GM12865 (cell line): ENCODE measurements at places on chromosomes 2 and 18.

DNA sequence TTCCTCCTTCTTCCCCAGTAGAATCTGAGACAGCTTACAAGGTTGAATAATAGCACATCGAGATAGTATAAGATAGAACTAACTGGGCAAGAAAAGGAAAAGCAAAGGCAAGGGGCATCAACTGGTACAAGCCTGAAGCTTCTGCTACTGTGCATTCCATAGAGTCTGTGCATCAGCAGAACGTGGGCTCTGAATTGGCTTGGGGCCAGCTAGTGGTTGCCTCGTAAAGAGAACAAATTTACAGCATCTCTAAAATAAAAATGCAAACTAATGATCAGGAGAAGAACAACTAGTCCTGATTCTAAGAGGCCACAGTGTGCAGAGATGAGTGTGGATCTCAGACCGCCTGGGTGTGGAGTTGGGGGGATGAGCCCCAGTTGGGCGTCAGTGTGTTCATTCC lies 36.6 kb downstream of the UPP2 start:
- no peak for DNase-seq

DNA sequence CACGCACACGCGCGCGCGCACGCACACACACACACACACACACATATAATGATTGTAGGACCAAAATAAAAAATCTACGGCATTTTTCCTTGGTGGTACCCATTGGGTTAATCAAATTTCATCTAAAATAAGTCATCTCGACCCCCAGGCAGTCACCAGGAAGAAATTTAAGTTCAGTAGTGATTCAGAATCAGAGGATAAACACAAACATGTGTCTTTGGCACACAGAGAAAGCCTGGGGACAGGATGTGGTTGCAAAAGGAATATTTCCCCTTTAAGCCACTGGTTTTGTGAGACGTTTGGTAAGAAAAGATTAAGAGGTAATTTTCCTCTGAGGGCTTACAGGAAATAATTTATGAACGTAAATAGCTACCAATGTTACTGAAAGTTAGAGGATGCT lies 171.6 kb upstream of the PIEZO2 start:
- peak; percentile 34 for DNase-seq

DNA sequence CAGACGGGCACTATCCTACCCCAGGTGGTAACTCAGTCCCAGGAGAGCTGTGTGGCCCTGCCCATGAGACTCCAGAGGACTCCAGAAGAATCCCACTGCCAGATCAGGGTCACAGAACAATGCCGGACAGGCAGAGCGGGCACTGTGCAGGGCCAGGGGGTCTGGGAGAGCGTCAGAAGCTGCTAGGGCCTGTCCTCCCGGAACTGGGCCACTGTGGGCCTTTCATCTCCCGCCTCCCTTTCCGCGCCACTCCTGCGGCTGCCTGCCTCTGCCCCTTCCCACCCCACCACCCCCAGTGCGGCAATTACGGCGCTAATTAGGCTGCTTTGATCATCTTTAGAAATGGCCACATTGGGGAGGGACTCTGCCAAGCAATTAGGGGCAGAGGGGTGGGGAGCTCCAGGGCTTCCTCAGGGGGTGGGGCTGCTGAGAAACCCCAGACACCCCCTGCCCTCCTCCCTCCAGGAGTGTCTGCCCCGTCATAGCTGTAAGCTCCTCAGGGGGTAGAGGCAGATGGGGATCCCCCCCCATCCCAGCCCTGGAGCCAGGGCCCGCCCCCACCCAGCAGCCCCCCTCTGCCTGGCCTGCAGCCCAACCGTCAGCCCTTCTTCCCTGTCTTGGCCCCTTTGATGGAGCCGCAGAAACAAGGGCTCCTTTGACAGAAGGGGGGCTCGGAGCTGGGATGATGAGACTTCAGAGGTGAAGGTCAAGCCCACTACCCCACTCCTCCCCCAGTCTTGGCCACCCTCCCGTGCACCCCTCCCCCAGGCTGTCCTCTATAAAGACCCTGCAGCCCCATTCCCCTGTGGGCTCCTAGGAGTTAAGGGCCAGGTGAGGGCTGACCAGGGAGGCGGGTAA lies at the start of gene PRSS56:
Gene PRSS56 (plus strand): TSS at position 808 of the 858 bp plus-strand sequence. CDS start 211 bp downstream, outside the sequence.
- DNase-seq = no peak

- DNase-seq = no peak
Observed at GRCh38 chr18:46070815-46071652, 1.0 kb downstream of the PSTPIP2 start.

DNA sequence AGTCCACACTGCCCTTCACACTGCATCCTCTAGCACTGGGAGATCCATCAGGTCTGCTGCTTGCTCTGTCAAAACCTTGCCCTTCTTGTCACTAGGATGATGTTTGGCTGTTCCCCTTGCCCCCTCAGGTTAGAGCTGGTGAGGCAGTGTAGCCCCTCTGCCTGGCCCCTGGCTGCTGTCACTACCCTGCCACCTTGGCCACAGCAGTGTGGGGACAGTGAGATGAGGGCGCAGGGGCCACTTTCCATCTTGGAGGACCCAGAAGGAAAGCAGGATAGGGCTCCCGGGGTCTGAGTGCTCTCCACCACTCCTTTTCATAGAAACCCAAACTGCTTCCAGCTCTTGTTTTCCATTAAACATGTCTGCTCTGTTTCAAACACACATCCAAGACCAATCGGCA lies 19.9 kb downstream of the THSD7B start:
- DNase-seq = no peak

DNA sequence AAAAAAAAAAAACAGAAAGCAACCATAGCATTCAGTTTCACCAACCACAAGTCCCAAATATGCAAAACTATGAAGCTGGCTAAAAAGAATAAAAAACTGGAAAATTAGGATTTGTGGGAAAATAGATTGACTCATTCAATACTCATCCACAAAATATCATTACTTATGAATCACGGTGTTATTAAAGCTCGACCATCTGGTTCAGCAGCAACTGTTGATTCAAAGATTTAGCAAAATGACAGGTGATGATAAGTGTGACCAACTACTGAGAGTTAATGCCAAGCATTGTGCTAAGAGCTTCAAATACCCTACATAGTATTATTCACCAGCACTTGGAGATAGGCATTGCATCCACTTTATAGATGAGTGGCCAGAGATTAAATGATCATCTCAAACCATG lies 26.2 kb upstream of the XDH start:
- no peak for DNase-seq

- no peak for DNase-seq
Observed at GRCh38 chr2:223613017-223613950, 11.1 kb upstream of the SCG2 start.

GRCh38 chr2:233114421-233114861 lies 54.3 kb downstream of the INPP5D start:
- no peak for DNase-seq

DNA sequence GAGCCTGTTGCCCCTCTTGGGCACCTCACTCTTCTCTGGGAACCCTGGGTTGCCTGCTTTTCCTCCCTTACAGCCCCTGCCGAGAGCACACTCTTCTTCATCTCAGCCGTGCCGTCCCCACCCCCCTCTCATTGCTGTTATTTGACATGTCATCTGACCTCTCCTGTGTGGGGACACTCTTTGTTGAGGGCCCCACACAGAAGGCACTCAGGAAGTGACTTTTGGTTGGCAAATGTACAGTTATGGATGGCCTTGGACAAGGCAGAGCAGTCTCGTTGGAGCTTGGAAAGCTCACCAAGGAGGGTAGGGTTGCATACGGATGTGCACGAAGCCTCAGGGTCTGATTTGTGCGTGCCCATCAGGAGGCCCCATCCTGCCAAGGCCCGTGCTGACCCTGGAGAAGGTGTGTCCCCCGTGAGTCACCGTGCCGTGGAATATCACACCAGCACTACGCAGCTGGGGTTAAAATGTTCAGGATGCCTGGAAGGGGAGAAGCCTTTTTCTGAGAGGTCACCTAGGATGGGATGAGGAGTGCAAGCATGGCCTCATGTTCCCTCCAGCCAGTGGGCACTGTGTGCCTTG lies 93.9 kb downstream of the CTIF start:
- no peak for DNase-seq

- no peak for DNase-seq
Observed at GRCh38 chr2:229445019-229445418, 173.9 kb upstream of the PID1 start.

DNA sequence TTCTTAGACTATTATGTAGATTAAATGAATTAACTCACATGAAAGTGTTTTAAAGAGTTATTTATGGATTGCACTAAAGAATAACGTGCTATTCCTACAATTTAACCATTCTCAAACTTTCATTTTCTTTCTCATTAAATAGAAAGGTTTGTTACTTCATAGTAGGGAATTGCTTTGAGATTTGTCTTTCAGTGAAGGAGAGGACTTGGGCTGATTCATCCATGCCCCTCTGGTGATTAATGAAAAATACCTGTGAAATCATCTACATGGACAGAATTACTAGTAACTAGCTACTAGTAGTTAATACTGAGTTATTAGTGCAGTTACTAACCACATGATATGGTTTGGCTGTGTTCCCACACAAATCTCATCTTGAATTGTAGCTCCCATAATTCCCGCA lies 275.8 kb upstream of the CDH20 start:
- DNase-seq = no peak

DNA sequence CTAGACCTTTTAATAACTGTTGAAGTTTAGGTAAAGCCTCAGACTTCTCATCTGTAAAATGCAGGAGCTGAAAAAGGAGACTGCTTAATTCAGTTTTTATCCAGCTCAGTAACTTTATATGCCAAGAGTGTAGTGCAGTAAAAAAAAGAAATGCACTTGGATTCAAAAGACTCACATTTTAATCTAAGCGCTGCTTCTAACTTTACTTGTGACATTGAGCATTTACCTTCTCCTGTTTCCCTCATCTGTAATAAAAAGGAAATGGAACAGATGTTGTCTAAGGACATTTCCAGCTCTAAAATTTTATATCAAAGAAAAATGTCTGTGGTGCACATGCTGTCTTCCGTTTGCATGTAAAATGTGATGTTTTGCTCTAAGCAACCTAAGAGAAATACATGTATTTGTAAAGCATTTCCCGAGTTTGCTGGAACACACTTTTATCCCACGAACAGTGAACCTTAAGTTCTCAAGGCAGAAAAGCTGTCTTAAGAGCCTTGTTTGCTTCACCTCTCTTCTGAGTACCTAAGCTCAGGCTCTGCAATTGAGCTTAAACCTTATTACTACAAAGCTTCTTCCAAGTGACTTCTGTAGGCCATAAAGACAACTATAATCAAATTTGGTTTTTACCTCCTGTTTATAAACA lies 24.2 kb upstream of the TANK start:
- no peak for DNase-seq
